ENCODE measurements at places on chromosomes 1 and 21. TPM values are rescaled to one million over a fixed set of nuclear protein-coding genes. Genes with fewer than 3 reads are reported as not detected.

The SLFNL1 gene
- polyA plus RNA-seq: 0.65 TPM

The GPR137B gene
- polyA plus RNA-seq: 2.8 TPM

The RGS16 gene
- polyA plus RNA-seq: 0.88 TPM

The PBX1 gene
- 0.13 TPM for polyA plus RNA-seq

The TEX50 gene
- polyA plus RNA-seq: not detected

The KRTAP19-1 gene
- polyA plus RNA-seq: not detected

The DNASE2B gene
- not detected for polyA plus RNA-seq

The GAS5 gene
- polyA plus RNA-seq: 336 TPM

The MRPL9 gene
- 133 TPM for polyA plus RNA-seq

The CCDC27 gene
- polyA plus RNA-seq: not detected

The AMY1A gene
- not detected for polyA plus RNA-seq

The KCND3 gene
- polyA plus RNA-seq: not detected

The GPR52 gene
- polyA plus RNA-seq: not detected

The RAB3B gene
- not detected for polyA plus RNA-seq
